Activated T-cell treated with anti-CD3 and anti-CD28 coated beads for 4 hours (primary cell): ENCODE measurements at places on chromosomes 1 and 21.

DNA sequence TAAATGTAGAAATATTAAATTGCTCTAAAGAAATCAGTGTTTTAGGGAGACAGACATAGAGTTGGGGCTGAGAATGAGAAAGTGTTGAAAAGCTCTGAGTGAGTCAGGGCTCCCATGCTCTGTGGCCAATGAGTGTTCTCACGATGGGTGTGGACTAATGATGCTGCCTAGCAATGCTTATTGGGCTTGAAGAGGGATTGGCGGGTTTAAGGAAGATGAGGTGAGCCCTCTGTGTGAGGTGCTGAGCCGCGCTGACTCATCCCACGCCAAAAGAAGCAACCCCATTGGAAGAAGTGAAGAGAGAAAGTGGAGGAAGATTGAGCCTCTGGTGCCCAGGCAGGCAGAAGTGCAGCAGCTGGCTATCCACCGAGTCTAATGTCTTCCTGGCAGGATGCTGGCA is 65.1 kb upstream of the DPT start:
- DNase-seq, result no peak

DNA sequence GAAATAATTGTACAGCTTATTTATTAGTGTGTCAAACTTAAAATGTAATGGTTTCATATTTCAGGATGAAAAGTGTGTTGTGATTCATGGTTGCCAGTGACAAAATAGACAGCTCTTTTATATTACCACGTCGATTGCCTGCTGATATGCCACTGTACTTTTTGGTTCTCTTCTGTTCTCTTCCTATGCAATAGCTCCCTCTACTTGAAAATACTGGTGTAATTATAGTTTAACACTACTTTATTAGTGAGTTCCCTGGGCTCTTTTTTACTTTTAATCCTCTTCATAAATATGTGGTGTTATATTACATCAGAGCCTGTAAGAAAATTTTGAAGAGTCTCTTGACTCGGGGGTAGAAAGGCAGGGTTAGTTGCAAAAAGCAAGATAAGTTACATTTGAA is 111.3 kb downstream of the PATJ start:
- DNase-seq, result no peak

GRCh38 chr1:17276568-17276967 is 27.7 kb downstream of the PADI3 start:
- DNase-seq, result no peak

DNA sequence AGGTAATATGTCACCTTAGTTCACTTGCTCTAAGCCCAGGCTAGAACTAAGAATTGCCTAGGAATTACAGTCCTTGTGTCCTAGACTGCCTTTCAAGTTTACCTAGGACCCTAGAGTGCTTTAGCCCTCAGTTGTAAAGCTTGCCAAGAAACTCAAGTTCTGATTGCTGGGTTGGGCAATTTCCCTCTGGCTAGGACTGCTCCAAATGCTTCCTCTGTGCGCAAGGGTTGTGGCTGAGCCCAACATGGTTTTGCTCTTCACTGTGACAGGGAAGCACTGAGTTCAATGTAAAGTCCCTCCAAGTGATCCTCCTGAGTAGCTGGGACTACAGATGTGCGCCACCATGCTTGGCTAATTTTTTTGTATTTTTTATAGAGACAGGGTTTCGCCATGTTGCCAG is 102.3 kb upstream of the NEK7 start:
- no peak for DNase-seq

- DNase-seq, result no peak
These were observed 9.7 kb upstream of the CTSS start for GRCh38 chr1:150775276-150775675.

- no peak for DNase-seq
These were observed 6.6 kb upstream of the NTPCR start for GRCh38 chr1:232943679-232944252.

DNA sequence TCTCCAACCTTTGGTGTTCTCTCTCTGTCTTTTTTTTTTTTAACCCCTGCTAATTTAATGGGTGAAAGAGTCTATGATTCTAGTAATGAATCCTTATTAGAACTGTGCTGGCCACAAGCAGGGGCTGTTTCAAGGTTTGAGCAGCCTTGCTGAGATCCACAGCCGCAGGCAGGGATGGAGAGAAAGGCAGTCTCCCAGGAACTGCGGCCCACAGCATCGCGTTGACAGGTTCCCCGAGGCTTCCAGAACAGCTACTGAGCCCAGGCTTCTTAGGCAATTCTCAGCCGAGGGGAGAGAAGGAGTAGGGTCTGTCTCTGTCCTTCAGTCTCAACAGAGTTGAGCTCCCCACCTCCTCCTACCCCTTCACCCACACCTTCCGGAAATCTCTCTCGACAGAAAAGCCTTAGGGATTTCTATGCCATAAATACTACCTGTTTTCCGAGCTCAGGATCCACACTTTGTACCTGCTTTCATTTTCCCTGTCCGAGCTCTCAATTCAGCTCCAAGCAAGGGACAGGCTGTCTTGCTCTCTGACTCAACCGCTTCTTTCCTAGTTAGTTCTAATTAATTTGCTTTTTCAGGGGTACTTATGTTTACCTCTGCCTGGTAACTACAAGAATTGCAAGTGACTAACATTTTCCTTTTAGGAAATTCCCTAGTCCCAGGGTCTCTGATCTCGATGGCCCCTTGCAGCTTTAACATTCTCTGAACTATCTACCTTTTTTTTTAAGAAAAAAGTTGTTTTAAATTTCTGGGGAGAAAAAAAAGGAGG is 6.7 kb upstream of the CASZ1 start:
- no peak for DNase-seq

DNA sequence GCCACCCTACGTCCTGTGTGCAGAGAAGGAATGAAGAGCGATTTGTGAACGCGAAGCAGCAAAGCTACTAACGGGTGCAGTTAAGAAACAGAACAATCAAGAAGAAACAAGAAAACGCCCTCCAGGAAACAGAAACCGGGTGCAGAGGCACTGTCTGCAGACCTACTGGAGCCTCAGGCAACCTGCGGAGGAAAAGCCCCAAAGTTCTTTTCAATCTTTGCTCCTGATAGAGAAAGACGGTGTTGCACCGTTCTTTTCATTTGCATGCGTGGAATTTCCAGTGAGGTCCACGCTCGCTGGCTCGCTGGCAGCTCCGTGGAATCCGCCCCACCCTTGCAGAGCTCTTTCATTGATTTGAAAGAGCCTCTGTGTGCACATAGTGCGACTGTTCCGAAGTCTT is 37.0 kb upstream of the PDE9A start:
- DNase-seq, result no peak

- DNase-seq, result no peak
These were observed 9.9 kb downstream of the CHTOP start for GRCh38 chr1:153643816-153644215.

- no peak for DNase-seq
These were observed 716 bp upstream of the MTARC1 start for GRCh38 chr1:220786057-220786336.

DNA sequence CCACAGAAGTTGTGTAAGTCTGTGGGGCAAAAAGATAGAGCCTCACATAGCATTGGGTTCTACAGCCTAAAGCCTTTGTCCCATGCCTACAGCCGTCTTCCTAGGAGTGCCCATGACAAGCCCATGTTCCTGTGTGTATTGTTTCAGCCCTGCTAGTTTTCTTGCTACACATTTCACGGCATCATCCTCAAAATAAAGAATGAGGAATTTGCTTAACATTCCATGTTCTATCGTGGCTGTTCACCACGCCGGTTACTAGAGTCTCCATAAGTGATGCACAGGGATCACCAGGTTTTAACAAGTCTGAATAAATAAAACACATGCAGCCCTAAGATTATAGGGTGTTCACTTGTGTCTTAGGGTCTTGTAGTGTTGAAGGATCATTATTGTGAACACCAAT is 87.4 kb upstream of the NGF start:
- no peak for DNase-seq

- no peak for DNase-seq
These were observed 234.5 kb upstream of the HOOK1 start for GRCh38 chr1:59580257-59580656.

DNA sequence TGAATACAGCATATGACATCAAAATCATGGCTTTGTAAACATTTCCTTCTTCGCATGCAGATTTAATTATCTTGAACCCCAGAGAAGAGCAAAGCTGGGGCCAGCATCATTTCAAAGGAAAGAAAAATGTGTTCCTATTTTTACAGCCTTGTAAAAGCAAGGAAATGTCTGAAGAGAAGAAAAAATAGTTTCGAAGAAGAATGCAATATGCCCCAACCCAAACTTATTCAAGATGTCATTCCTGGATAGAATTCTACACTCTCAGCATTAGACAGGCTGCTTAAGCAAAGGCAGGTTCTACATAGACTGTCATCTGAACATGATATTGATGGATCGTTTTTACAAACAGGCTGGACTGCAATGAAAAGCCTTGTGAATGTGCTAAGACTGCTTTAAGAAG is 900.8 kb downstream of the TTLL7 start:
- no peak for DNase-seq

- no peak for DNase-seq
These were observed 107.7 kb upstream of the USP24 start for GRCh38 chr1:55322842-55323241.

DNA sequence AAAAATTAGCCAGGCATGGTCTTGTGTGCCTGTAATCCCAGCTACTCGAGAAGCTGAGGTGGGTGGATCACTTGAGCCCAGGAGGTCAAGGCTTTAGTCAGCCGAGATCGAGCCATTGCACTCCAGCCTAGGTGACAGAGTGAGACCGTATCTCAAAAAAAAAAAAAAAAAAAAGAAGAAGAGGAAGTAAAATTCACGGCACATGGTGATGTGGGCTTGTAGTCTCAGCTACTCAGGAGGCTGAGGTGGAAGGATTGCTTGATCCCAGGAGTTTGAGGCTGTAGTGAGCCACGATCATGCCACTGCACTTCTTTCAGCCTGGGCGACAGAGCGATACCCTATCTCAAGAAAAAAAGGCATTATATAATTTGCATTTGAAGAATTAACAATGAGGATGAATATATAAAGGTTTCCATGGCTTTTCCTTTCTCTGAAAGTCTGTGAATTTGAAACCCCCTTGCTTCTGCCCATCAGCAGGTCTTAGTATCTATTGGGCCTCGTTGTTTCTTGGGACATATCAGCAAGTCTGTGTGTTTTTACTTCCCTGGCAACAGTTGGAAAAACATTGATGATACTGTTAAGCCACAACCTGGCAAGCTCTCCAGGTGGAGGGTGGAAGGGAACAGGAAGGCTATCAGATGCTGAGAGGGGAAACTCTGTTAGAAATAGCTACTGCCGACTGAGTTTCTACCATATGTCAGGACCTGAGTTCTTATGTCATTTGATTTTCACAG is 4.6 kb upstream of the PLA2G2D start:
- DNase-seq, result no peak

GRCh38 chr1:68479501-68479900 is 17.4 kb downstream of the DEPDC1 start:
- no peak for DNase-seq

DNA sequence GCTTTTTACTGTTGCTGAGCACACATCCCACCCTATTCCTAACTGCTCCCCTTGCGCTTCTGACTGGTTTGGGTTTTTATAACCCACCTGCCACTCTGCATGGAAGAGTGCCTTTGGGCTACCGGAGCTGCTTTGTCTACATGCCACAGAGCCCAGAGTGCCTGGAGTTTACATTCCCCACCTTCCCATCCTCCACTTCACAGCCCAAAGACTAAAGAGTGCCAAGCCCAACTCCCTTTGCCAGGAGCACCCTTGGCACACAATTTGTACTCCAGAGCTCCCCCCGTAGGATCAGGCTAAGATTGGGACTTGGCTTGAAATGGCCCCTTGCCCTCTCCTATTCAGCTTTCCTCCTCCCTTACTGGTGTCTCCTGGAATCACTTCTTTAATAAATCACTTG is 63.3 kb downstream of the LHX9 start:
- DNase-seq, result no peak

DNA sequence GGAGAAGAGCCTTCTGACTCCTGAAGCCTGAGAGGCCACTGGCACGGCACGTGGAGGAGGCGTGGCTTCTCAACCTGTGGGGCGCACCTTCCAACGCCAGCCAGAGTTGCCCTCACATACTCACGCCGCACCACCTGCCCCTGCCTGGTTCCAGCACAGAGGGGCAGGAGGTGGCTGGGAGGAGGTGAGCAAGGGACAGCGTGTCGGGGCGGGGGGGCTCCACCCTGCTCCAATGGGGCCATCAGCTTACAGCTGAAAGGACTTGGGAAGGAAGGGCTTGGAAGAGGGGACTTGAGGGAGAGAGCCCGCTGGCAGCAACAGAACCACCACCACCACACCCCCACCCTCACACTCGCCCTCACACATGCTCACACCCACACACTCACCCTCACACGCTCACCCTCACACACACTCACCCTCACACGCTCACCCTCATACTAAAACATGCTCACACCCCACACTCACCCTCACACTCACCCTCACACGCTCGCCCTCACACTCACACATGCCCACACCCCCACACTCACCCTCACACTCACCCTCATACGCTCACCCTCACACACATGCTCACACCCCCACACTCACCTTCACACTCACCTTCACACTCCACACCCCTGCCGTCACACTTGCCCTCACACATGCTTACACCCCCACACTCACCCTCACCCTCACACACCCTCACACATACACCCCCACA is 41.6 kb upstream of the EDN2 start:
- DNase-seq, result no peak

DNA sequence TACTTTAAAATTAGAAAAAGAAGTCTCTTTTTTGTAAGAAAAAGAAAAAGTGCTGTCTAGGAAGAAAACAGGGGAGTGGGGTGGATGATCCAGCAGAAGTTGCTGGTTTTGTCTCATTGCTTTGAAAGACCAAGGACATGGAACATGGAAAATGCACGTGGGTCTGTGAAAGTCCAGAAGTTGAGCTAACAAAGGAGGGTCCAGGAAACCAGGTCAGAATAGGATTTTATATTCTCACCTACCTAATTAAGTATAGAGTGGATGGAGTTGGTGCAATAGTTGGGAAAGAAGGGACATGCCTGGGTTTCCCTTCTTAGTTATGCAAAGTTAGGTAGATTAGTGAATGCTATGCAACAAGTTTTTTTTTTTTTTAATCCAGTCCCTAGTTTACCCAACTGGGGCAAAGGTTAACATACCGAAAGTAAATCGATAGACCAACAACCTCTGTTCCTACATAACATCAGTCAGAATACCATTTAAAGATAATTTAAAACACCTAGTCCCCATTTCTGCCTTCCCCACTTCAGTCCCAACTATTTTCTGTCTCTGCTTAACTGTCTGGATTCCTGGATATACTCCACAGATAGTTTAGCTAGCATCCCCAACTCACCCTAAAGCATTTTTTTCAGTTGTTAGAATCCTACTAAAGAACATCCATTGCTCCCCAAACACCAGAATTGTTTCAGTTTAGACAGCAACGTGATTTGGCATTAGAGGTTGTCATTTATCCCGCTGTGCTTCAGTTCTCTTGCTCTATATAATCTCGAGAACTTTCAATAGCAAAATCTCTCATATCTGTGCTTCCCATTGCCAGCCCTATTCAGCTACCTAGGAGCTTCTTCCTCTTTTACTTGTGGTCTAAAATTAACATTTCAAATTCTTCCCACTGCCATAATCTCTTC is 105.7 kb upstream of the PLPPR5 start:
- no peak for DNase-seq

- no peak for DNase-seq
These were observed 3.0 kb downstream of the VASH2 start for GRCh38 chr1:212953321-212953720.

- no peak for DNase-seq
These were observed 136.4 kb downstream of the AKT3 start for GRCh38 chr1:243713470-243714186.

GRCh38 chr1:149877211-149877946 is 22.0 kb upstream of the BOLA1 start:
- no peak for DNase-seq
